Adipocyte (in vitro differentiated cells): ENCODE measurements at places on chromosomes 7 and 10.

- DNase-seq = peak; percentile 52
These were observed 17.7 kb upstream of the NRP1 start for GRCh38 chr10:33352175-33352574.

DNA sequence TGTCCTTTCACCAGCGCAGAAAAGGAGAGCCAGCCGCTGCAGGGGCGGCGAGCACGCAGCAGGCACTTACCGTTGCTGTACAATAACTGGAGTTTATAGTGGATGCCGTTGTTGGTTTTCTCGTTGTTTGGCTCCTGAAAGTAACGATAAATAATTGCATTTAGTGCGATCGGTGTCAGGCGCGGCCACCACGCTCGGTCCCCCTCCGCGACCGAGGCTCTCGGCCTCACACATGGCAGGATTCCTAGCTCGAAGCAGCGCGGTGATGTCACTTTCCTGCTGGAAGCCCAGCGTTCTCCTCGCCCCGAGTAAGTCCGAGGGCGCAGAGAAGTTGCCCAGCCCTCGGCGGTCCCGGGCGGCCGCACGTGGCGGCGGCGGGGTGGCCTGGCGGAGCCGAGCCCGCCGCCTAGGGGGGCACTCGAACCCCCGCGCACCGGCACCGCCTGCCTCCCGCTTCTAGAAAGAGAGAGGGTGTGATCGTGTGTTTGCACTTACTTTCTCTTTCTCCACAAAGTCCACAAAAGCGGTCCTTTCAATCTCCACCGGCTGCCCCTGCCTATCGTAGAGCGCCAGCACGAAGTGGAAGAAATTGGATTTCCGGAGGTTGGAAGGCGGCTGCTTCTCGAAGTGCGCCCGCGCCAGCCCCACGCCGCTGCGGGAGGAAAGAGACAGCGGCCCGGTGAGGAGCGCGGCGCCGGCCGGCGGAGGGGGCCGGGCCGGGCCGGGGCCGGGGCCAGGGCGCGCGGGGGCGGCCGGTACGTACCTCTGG, 1.0 kb downstream of the EBF3 start:
- peak; percentile 73 for DNase-seq

- DNase-seq = peak; percentile 33
These were observed 99.9 kb downstream of the ARMH3 start for GRCh38 chr10:101956117-101956516.

DNA sequence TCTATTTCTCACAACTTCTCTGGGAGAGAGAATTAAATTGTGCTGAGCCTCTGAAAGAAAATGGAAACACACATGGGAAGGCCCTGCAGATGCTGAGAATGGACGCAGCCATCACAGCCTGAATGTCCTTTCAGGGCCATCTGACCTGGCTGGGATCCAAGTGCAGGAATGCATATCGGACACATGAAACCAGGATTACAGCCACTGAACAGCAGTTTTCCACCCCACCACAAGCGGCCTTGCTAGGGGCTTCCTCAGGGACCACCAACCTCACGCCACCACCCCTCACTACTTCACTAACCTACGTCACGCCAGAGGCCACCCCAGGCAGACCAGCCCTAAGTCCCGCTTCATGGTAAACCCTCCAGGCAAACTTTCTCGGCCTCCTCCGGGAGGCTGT, 103.3 kb downstream of the DIP2C start:
- no peak for DNase-seq

GRCh38 chr7:31688996-31689395, 2.0 kb downstream of the PPP1R17 start:
- no peak for DNase-seq

GRCh38 chr7:67786021-67786420, 789.4 kb downstream of the TYW1 start:
- DNase-seq = no peak

DNA sequence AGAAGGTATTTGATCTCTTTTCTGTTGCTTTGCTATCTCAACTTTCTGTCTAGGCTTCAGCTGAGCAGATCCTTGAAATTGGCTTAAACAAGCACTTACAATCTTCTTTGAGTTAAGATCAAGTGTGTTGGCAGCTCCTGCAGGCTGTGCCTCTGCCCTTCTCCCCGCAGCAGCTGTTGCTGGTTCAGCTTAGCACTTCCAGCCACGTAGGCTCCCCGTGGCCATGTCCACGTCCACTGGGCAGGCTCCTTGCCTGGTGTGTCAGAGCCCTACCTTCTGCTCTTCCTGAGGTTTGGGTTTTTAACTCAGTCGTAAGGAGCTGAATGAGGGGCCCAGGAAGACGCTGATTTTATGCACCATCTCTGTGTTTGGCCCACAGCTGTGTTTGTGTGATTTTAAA, 47.2 kb downstream of the CAMK1D start:
- DNase-seq = no peak

DNA sequence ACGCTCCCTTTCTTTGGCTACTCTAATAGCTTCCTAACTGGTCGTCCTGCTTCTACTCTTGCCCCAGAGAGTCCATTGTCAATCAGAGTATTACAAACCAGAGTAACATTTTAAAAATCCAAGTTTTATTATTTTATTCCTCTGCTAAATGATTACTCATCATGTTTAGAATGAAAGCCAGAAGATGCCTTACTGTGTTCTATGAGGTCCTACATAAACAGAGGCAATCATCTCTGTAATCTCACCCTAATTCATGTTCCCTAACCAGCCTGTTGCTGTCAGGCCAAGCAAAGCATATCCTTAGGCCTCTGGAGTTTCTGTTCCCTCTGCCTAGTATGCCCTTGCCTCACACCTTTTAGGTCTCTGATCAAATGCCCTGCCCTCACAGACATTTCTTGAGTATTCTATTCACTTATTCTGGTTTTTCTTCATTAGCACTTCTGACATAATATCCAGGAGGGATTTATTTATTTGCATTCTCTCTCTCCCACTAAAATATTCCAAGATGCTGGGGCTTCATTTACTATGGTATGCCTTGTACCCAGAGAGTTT, 497.5 kb downstream of the PHTF2 start:
- peak; percentile 57 for DNase-seq

DNA sequence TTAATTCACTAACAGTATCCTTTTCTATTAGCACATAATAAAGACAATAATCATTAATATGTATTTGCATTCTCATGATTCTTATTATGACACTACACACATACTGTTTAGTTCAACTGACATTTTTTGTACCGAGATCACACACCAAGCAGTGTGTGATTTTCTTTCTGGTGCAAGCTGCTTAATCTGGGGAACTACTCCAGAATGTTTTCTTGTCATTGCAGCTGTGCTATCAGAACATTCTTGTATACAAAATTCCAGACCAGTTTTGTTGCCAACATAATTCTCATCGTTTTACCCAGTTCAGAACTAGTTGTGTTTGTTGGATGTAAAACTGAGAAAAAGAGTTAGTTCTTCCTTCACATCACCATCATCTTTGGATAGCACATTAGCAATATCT, 37.4 kb downstream of the VKORC1L1 start:
- peak; percentile 13 for DNase-seq

DNA sequence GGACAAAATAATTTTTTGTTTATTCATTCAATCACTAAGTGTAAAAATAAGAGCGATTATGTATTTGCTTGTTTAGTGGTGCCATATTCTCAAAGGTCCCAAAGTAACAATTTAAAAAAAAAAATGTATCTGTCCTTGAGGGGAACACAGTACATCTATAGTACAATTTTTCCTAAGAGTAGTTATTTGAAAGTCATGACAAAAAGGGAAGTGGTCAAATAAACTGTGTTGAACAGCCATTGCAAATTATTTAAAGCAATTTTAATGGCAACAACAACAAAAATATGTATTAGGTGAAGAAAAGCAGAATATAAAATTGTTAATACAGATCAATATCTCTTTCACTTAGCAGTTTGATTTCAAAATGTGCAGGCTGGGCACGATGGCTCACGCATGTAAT, 943.5 kb downstream of the CNTNAP2 start:
- no peak for DNase-seq

GRCh38 chr7:29563590-29564495, at the start of gene PRR15:
Gene PRR15 (plus strand): TSS chr7:29563835. CDS start chr7:29566330, 2,495 bp downstream.
- DNase-seq = peak; percentile 51

DNA sequence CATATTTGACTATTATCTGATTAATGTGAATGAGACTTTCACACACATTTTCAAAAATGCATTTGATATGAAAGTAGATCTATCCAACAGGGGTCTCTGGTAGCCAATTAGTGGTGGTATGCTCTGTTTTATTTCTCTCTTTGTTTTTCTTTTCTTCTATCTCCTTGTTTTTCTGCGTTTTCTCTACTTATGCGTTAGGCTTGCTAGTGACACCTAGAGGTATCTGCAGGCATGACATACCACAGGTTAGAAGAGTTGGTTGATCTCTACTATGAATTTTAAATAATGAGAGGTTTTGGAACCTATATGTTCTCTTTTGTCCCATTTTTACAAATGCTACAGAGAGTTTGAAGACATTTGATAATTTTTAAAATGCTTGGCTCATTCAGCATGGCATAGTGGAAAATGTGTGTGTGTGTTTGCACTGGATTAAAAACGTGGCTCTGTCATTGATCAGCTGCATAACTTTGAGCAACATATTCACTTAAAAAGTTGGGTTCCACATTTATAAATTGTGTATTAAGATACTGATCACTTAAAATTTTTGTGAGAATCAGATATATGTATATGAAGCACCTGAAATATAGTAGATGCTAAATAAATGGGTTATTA, 28.1 kb upstream of the PLXDC2 start:
- DNase-seq = peak; percentile 66

DNA sequence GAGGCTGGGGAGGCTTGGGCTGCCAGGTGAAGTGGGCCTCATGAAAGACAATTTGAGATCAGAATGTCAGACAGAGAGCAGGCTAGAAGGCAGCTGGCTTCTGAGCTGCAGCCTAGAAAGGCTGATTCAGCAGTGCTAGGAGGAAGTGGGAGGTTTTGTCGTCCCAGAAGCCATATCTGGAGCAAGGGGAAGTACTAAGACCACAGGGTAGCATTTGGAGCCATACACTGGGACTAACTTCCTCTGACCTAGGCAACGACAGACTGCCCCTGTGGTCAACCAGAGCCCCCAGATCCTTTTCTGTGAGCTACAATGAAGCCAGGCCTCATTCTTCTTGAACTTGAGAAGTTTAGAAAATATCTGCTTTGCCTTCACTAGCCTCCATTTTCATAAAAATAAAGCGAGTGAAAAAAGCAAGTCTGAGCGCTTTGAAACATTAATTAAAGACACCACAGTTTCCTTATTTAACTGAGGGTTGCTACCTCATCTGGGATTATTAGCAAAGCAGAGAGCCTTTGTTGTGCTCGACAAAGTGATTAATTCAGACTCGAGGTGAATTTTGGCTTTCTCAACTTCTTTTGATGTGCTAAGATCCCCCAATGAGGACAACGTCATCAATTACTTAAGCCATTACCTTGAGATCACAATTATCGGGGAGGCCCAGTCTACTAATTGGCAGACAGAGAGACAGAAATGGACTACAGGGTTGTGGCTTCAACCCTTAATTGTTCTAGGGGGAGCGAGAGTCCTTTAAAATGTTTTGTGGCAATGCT, 26.6 kb downstream of the TBXAS1 start:
- no peak for DNase-seq

GRCh38 chr7:126450269-126450671, 802.5 kb downstream of the GRM8 start:
- no peak for DNase-seq

GRCh38 chr10:30182191-30183054, 123.0 kb upstream of the JCAD start:
- DNase-seq = peak; percentile 93

DNA sequence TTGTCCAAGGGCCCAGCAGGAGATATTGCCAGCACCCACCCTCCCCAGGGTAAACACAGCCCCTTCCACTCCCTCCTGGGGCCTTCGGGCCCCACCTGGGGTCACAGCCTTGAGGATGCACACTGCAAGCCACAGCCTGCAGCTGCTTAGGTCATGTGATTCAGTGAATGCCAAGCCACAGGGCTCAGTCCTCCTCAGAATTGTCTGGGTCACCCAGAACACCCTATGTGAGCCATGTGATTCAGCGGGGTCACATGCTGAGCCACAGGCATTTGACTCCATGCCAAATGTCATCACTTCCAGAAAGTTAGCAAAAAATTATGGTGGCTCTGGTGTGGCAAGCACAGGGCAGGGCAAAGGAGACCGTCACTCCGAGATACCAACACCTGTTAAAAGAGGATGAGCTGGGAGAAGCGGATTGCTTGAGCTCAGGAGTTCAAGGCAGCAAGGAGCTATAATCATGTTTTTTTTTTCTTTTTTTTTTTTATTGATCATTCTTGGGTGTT, 17.2 kb upstream of the PSAP start:
- DNase-seq = peak; percentile 61

- DNase-seq = no peak
These were observed 3.3 kb downstream of the XPNPEP1 start for GRCh38 chr10:109920016-109920415.

DNA sequence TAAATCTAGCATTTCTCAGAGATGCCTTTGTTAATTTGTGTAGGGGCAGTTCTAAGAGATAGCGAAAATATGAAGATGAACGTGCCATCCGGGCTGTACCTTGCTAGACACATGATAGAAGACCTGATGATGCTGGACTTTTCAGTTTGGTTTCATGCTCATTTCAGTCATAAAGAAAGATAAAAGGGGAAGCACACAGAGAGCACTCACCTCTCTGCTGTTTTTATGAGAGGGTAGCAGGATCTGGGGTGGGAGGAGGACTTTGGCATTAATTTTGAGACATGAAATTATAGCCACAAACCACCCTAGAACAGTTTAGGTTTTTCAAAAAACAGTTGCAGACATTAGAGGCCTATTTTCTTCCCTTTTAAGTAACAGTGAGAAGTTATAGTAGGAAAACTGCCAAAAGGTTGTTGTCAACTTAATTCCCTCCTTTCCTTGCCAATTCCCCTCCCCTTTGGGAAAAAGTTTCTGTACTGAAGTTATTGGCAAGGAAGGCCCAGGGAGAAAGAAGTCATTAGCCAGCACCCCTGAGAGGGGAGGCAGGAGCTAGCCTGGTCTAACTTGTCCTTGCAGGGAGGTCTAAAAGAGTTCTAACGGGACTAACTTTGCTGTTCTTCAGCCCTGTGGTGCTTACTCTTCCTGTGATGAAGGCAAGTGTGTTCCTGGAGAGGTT, 2.6 kb downstream of the ST7 start:
- DNase-seq = peak; percentile 45

DNA sequence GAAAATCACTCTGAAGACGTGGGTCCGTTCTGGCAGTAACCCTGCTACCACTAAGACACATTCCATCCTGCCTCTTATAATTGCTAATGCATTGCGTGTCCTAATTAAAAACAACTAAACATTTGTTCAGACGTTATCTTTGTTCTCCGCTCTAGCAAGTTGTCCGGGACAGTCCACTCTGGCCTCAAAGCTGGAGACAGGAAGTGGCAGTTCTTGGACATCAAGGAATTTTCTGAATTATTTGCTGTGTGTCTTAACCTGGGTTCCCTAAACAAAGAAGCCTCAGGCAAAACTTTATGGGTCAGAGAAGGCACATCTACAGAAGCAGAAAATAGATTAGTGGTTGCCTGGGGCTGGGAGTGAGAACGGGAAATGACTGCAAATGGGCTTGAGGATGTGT, 199.1 kb downstream of the CALN1 start:
- no peak for DNase-seq
